CD4-positive, alpha-beta memory T cell (primary cell): ENCODE measurements at places on chromosomes 6 and 20. TPM values are rescaled to one million over a fixed set of nuclear protein-coding genes. Genes with fewer than 3 reads are reported as not detected.

TREM1 gene
- not detected for total RNA-seq

OPN5 gene
- not detected for total RNA-seq

ACAT2 gene
- total RNA-seq: 30.5 TPM

EEF1A2 gene
- 0.36 TPM for total RNA-seq

DSP gene
- total RNA-seq: not detected

SEMG1 gene
- not detected for total RNA-seq

CASS4 gene
- total RNA-seq: 10.8 TPM

SRSF12 gene
- total RNA-seq: not detected

C20orf96 gene
- total RNA-seq: 1.8 TPM

APOBEC2 gene
- not detected for total RNA-seq

FOXC1 gene
- not detected for total RNA-seq

SLC22A1 gene
- total RNA-seq: 0.93 TPM

PHACTR3 gene
- not detected for total RNA-seq

FAM209B gene
- total RNA-seq: 2.2 TPM

PNLDC1 gene
- total RNA-seq: 0.47 TPM

ERGIC3 gene
- total RNA-seq: 148 TPM

YWHAB gene
- 245 TPM for total RNA-seq

RPP40 gene
- 6.3 TPM for total RNA-seq

SLC32A1 gene
- not detected for total RNA-seq

FGD2 gene
- 1.4 TPM for total RNA-seq

TGM3 gene
- total RNA-seq: not detected

ADAM33 gene
- total RNA-seq: not detected

CGA gene
- total RNA-seq: not detected

SEL1L2 gene
- not detected for total RNA-seq

EPHA7 gene
- not detected for total RNA-seq

RIPOR3 gene
- not detected for total RNA-seq

C20orf141 gene
- not detected for total RNA-seq

NR2E1 gene
- total RNA-seq: not detected

CRIP3 gene
- total RNA-seq: 3.0 TPM

CNBD2 gene
- total RNA-seq: 7.8 TPM

UBD gene
- total RNA-seq: not detected
